GDM1 (cell line): ENCODE measurements at places on chromosomes 6 and 20.

GRCh38 chr6:161686655-161687054 is 412.8 kb upstream of the AGPAT4 start:
- DNase-seq, result no peak

GRCh38 chr20:4925842-4926530 is 75.3 kb downstream of the SLC23A2 start:
- DNase-seq, result peak; percentile 4

GRCh38 chr6:105601541-105602236 is 198.8 kb upstream of the PREP start:
- DNase-seq, result no peak

- DNase-seq, result no peak
These were observed 15.6 kb downstream of the HAO1 start for GRCh38 chr20:7924692-7925091.

DNA sequence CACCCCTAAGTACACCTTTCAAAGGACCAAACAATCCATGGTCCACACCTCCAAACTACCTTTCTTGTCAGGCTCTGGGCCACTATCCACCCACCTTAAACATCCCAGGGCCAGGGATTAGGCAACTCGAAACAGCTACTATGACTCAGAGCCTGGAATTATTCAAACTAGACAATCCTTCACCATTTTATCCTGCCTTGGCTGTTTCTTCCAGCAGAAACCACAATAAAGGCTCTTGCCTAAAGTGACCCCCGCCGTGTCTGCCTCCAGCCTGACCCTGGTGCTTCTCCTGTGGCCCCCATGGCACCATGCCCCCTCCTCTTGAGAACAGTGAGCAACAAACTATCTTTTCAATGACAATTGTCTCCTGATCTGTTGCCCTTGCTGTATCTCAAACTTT is 195.5 kb downstream of the EPM2A start:
- no peak for DNase-seq

DNA sequence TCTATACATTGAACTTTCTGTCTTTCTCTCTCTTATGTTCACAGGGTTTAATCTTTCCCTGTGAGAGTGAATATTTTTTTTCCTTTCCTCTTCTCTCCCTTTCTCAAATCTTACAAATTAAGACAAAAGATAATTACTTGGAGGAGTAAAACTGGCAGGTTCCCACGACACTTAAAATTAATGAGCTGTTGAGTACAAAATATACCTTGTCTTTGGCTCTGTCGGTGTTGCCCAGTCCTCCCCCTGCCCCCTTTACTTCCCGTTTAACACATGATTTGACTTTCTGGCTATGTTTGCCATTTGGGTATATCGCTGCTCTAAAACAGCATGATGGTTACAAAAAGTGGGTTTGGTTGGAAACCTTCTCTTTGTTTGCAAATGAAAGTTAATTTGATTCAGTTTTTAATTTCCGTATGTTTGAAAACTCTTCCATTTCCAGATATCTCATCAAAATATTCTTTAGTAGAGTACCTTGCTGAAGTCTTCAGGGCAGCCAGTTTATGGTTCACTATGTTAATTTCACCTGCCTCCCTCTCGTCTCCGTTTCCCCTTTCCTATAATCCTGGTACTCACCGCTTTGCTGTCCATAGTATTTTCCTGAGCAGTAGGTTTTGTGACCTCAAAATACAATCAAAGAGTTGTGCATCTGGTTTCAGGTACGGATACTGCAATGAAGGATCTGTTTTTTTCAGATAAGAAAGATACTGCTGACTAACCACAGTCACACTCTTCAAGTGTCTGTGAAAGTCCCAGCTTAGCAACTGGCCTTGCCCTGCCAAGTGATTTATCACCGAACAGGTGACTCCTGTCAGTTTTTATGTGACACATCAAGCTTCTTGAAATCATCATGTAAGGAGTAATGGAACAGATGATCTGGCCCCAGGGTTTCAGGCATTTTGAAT is 181.2 kb downstream of the DTNBP1 start:
- no peak for DNase-seq

DNA sequence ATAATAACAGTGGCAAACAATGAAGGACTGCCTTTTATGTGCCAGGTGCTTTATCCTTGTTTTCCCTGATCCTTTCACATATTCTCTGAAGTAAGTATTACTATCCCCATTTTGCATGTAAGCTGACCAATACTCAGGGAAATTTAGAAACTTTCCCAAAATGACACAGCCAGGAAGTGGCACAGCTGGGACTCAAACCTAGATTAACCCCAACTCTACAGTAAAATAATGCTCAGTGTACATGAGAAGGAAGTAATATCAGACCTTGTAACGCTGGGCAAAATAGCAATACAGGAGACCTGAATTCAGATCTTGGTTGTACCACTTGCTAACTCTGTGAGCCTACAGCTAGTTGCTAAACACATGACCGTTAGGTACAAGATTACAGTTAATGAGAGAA is 26.8 kb upstream of the NRSN1 start:
- DNase-seq, result no peak

GRCh38 chr6:137927777-137928218 is 60.7 kb downstream of the TNFAIP3 start:
- DNase-seq, result peak; percentile 84

DNA sequence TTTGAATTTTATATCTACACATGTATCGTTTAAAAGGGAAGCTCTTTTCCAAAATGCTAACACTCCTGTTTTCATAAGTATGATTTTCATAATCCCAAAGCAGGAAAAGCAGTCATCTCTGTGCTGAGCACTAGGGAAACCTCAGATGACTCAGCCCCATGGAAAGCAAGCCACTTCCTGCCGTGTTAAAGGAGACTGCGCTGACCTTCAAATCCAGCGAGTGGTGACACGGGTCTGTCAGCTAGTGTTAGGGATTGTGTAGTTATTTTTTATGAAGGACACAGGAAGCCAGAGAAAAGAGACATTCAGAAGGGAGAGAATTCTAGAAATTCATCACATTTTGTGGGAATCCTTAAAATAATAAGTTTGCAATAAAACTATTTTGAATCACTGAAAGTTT is 57.0 kb upstream of the CD93 start:
- peak; percentile 48 for DNase-seq

- no peak for DNase-seq
These were observed 143.5 kb upstream of the SUPT3H start for GRCh38 chr6:45521226-45521625.

- no peak for DNase-seq
These were observed 3.0 kb downstream of the PPP1R3D start for GRCh38 chr20:59937150-59937549.

- no peak for DNase-seq
These were observed 720.7 kb upstream of the ADGRB3 start for GRCh38 chr6:67914419-67914818.

DNA sequence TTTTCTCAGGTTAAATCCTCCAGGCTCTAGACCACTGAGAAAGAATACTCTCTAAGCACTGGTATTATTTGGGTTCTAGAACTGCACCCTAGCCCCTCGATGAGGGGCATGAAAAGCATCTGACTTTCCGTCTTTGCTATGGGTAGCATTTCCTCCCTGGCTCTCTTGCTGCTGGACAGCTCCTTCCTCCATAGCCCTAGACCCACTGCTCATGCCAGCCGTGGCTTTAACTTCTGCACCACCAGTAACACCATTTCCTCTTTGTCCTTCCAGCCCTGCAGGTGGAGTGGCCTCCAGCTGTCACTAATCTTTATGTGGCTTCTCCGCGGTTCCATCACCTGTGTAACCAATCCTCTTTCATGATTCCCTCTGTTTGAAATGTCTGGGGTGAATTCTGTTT is 194.9 kb downstream of the SCP2D1 start:
- DNase-seq, result no peak

GRCh38 chr20:57445298-57445697 is 54.1 kb downstream of the RBM38 start:
- DNase-seq, result no peak

DNA sequence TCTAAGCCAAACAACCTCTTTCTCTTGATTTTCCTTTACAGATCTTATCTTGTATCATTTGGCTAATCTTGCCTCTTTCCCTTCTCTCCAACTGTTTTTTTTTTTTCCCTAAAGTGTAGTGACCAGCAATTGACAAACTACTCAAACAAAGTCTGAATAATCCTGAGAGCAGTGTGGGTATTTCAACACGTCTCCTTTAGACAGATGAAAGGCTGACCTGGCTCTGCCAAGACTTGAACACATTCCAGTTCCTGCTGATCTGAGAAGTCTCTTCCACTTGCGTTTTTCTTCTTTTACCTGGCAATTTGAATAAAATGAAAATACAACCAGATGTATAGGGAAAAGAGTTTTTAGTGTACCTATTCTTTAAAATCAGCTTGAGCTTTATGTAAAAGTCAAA is 168.4 kb downstream of the GJA10 start:
- DNase-seq, result no peak

DNA sequence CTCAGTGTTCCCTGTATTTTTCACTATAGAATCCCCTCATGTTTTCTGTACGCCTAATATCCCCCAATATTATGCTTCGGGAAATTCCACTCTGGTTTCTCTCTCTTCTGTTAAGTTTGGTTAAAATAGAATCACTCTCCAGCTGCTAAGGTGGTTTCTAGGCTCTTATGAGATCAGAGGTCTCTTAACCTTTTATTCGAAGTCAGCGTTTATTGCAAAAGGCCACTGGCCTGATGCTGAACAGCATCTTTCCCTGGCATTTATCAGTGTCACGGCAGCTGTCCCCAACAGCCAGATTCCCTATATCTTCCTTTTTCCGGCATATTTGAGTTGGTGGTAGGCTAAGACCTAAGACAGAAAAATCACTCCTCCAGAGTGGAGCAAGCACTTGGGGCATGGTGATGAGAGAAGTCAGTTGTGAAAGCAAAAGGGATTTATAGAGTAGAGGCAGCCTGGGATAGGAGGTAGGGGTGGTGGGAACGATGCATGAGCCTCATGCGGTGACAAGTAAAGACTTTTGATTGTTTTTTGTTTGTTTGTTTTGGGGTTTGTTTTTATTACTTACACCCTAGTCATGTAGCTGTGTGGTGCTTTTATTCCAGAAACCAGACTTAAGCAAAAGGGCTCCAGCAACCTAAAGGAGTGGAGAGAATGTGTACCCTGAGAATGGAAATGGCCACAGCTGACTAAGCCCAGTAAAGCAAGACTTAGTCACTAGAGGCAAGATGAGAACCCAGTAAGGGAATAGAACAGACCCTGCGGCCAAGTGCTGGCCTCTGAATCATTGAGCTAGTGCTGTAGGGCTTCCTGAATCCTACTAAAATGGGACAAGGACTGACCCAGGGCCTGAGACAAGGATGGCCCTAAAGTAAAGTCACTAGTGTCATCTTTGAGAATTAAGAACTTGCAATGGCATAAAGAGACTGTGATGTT is 233.0 kb upstream of the PRND start:
- no peak for DNase-seq

DNA sequence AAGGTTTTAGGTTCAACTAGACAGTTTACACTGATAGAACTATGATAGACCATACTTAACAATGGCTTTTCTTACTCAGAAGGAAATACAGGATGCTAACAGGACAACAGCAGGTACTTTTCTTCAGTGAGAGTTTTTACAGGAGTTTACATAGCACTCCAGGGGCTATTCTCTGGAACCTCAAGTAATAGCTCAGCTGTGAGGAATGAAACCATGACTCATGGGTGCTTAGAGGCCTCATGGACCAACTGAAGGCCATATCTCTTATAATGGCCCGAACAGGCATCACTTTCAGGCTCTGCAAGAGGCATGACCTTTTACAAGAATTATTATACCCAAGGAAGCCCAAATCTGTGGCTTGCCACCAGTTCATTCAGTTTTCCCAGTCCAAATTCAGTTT is 31.8 kb downstream of the TREML1 start:
- no peak for DNase-seq

DNA sequence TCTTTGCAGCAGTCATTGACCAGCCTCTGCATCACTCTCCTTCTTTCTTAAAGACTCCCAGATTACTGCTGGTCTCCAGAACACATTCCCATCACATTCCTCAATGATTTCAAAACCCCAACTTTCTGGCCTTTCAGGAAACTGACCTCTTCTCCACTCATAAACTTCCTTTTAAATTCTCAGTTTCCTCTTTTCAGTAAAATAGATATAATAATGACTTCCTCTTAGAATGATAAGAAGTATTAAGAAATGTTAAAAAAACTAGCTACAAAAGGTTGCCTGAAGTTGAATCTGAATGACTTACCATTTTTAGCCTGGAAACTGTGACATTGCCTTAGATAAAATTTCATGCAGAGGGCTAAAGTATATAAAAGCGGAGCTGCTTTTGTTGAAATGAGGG is 239.3 kb downstream of the OGFRL1 start:
- DNase-seq, result no peak

DNA sequence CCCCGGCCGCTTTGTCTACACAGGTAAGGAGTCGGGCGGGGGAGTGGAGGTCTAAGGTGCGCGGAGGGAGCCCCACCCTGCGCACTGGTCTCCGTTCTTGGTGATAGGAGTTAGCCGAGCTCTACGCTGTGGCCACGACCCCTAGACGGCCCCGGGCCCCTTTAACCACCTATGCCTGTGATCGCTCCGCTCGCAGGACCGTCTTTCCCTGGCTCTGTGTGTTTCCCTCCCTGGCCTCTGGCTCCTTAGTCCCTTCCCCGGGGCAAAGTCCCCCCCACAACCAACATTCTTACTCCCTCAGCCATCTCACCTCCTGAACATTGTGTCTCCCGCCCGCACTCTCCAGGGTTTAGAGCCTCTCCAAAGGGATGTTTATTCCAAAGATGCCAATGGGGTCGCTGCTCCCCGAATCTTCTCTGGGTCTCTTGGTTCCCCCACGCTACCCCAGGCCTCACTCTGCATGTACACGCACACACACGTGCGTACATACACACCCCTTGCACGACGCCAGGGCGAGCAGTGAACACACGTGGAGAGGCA is 50.4 kb downstream of the CPXM1 start:
- DNase-seq, result no peak

GRCh38 chr6:105459864-105460263 is 57.0 kb upstream of the PREP start:
- DNase-seq, result no peak

DNA sequence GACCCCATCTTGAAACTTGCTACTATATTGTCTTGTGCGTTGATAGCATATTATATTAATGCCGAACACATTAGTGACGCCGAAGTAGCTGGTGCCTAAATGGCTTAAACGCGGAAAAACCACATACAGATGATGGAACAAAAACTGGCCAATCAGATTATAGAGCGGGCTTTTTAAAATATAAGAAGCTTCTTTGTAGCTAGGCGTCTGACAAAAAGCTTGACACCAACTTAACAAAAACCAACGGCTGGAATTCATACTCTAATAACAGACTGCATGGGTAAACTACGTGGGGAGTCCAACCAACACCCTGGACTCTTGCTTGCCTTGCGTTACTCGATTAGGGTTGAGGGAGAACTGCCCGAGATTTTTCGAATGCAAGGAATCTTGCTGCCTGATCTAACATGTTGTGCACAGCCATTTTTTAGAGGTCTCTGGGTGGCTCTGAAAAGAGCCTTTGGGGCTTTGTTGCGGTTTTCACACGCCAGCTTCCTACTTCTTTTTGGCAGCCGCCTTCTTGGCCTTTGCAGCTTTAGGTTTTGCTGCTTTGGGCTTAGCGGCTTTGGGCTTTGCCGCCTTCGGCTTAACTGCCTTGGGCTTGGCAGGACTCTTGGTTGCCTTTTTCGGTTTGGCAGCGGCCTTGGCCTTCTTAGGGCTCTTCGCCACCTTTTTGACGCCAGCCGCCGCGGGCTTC is 45.7 kb downstream of the OR2B2 start:
- DNase-seq, result peak; percentile 45

GRCh38 chr20:4038047-4038459 is 22.7 kb upstream of the RNF24 start:
- DNase-seq, result peak; percentile 96
